Osteocyte (in vitro differentiated cells): ENCODE measurements at places on chromosomes 7 and 10.

DNA sequence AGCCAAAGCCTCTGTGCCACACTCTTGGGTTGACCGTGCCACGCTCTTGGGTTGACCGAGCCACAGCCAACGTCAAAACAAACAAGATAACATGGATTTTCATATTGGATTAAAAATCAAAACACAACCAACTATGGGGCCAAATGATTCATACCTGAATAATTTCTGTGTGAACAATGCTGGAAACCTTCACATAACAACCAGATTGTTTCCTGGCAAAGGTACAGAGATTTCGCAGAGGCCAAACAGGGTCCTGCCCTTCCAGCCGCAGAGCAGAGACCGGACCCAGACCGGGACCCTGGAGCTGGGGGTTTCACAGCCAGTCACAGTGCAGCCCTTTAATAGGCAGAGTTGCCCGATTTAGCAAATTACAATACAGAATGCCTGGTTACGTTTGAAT lies 40.5 kb downstream of the ITIH5 start:
- no peak for DNase-seq

DNA sequence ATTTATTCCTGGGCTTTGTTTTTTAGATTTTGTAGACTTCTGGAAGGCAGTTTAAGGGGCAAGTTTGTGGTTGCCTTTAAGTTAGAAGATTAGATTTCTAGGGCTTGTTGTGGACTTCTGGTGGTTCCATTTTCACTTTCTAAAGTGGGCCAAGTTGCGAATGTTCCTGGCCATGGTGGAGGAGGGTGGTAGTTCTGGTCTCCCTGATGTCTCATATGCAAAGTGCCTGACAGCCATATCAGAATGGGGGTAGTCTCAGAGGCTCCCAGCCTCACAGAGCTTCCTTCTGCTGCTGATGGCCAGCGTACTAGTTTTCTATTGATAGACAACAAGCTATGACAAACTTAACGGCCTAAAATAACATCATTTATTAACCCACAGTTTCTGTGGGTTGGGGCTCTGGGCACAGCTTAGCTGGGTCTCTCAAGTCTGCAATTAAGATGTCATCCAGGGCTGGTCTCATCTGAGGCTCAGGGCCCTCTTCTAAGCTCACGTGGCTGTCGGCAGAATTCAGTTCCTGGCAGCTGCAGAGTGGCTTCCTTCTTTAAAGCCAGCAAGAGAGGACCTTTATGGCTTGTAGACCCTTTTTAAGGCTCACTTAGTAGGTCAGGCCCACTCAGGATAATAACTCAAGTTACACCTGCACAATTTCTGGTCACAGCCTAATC lies 44.8 kb downstream of the BMPER start:
- DNase-seq = no peak

- no peak for DNase-seq
These were observed 71.8 kb upstream of the PPIF start for GRCh38 chr10:79275431-79275851.

GRCh38 chr7:150942591-150943452 lies 35.3 kb downstream of the KCNH2 start:
- DNase-seq = no peak

- DNase-seq = no peak
These were observed 5.4 kb downstream of the HSPA14 start for GRCh38 chr10:14843327-14843988.

- no peak for DNase-seq
These were observed 14.3 kb downstream of the UNCX start for GRCh38 chr7:1246871-1247526.

DNA sequence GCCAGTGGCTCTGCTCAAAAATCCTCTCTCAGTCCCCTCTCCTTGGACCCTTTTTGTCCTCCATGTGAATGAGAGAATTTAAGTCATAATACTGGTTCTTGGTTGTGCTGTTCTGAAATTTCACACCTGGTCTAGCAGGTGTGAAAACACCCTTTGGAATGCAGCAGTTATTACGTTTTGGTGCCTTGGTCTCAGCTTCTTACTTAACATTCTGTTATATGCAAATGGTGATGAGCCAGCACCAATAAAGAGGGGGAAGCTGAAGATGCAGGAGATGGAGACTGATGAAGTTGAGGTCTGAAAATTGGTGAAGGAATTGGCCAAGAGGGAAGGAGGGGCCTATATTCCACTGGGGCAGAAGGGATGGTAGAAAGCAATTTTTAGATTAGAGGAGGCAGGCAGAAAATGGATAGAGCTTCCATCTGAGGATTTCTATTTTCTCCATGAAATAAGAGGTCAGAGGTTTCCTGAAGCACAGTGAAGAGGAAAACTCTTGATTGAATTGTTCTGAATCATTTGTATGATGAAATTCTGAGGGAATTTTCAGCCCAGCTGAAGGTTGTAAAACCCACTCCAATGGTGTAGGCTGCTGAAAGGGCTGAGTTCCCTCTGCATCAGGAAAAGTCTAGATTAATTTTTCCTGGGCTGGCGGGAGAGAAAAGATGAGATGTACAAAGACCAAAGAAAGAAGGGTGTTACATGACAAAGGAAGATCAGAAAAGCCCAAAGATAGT lies 94.0 kb upstream of the FAM180A start:
- no peak for DNase-seq

GRCh38 chr10:58439632-58440364 lies 54.6 kb downstream of the TFAM start:
- no peak for DNase-seq

DNA sequence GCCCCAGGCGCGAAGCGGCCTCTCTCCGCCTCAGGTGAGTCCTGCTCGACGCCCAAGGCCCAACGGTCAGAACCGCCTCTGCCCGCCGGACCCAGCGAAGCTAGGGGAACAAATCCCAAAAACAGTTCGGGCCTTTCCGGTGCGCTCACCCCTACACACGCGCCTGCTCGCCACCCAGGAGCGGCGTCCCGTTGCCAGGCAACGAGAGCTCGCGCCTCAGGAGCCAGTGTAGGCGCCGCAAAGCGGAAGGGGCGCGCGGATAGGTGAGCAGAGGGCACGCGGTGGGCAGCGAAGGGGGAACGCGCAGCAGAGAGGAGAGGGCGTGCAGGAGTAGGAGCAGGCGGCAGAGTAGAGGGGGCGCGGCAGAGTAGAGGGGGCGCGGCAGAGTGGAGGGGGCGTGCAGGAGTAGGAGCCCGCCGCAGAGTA lies at the start of the genes DYDC1 and DYDC2:
DYDC1 (minus strand) TSS at position 193 of the 426 bp plus-strand sequence. CDS start 4,154 bp downstream, outside the sequence.
DYDC2 (plus strand) TSS at position 219 of the 426 bp plus-strand sequence. CDS start 5,663 bp downstream, outside the sequence.
- DNase-seq = no peak

GRCh38 chr10:5654218-5654755 lies 12.1 kb downstream of the ASB13 start:
- DNase-seq = no peak

- no peak for DNase-seq
These were observed 70.1 kb upstream of the COL1A2 start for GRCh38 chr7:94324380-94325121.

DNA sequence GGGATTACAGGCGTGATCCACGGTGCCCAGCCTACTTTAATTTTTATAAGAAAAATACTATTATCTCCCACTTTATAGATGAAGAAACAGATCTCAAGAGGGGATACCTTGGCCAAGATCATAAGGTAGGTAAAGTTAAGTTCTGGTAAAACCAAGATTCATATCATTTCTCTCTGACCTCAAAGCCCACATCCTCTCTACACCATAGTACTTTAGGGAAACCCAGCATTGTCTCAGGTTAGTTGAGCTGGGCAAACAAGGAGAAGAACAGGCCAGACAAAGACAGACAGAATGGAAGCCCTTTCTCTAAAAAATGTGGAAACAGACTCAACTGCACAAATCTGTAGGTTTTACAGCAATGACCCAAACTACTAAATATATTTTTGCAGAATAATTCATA lies 197.7 kb upstream of the FRMD4A start:
- DNase-seq = no peak

GRCh38 chr7:69367780-69368179 lies 230.5 kb upstream of the AUTS2 start:
- DNase-seq = no peak

DNA sequence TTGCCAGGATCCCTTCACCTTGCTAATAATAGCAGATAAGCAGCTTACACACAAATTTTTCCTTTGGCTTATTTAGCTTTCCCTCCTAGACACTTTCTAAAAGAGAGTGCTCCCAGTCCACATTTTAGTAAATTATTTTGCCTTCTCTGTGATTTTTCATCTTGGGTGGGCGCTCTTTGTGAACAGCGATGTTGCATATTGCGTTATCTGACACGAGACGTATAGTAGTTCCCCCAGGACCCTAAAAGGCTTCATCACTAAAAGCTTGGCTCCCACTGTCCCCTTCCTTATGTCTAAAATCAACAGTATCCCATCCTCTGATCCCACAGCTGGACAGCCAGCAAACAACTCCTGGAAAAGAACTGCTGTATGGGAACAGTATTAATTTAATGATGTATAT lies 232.9 kb downstream of the DYNC1I1 start:
- DNase-seq = no peak

- peak; percentile 88 for DNase-seq
These were observed 594 bp downstream of the ZNF503 start for GRCh38 chr10:75400771-75401568.

DNA sequence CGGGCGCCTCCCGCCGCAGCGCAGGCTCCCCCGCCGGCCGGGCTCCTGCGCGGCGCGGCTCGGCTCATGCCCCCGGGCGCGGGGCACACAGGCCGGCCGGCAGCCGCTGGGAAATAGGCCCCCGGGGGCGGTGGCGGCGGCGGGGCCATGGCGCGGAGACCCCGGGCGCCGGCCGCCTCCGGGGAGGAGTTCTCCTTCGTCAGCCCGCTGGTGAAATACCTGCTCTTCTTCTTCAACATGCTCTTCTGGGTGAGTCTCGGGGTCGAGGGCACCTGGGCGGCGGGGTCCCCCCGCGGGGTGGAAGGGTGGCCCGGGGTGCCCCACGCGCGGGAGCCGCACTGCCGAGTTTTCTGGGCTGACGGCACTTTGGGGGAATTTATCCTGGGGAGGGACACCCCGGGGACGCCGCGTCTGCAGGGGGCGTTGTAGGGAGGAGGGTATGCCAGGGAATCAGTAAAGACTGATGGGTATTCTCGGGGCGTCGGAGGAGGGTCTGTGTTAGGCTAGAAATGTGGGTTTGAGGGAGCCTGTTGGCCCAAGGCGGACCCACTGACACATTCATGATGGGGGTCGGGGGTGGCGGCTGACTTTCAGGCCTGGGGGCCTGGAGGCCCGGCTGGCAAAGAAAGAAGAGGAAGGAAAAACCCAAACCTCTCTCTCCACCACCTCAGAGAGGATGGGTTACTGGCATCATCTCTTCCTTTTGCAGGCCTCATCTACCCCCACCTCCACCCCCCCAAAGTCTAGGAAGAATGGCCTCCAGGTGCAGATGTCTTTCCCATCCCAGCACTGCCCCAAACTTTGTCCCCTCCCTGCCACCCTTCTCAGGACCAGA lies 544 bp downstream of the TSPAN33 start:
- DNase-seq = no peak

GRCh38 chr10:3417096-3417495 lies 244.5 kb upstream of the PITRM1 start:
- no peak for DNase-seq

GRCh38 chr7:44272456-44272855 lies 52.9 kb downstream of the CAMK2B start:
- DNase-seq = no peak

DNA sequence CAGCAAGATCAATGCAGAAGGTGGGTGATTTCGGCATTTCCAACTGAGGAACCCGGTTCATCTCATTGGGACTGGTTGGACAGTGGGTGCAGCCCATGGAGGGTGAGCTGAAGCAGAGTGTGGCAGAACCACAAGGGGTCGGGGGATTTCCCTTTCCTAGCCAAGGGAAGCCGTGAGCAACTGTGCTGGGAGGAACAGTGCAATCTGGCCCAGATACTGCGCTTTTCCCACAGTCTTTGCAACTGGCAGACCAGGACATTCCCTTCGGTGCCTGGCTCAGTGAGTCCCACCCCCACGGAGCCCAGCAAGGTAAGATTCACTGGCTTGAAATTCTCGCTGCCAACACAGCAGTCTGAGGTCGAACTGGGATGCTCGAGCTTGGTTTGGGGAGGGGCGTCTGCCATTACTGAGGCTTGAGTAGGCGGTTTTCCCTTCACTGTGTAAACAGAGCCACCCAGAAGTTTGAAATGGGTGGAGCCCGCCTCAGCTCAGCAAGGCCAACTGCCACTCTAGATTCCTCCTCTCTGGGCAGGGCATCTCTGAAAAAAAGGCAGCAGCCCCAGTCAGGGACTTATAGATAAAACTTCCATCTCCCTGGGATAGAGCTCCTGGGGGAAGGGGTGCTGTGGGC lies 58.6 kb upstream of the SLC26A5 start:
- no peak for DNase-seq

GRCh38 chr7:152076324-152076821 lies 50.9 kb downstream of the GALNT11 start:
- no peak for DNase-seq

DNA sequence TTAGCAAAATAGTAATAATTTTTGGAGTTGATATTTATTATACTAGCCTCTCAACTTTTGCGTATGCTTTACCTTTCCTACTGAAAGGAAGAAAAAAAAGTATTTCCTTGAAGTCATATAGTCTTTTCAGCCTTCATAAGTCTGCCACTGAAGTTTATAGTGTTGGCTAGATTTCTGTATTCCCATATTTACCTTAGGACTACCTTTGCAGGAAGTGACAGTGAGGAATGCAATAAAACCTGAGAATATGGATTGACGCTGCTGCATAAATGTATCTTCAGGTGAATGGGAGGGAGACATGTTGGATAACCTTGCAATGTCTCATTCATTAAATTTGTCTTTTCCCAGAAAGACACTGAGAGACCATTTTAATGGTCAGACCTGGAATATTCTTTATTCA lies 6.6 kb upstream of the LRRTM3 start:
- DNase-seq = no peak

- DNase-seq = peak; percentile 90
These were observed 639.2 kb downstream of the KCNMA1 start for GRCh38 chr10:76998451-76998850.

DNA sequence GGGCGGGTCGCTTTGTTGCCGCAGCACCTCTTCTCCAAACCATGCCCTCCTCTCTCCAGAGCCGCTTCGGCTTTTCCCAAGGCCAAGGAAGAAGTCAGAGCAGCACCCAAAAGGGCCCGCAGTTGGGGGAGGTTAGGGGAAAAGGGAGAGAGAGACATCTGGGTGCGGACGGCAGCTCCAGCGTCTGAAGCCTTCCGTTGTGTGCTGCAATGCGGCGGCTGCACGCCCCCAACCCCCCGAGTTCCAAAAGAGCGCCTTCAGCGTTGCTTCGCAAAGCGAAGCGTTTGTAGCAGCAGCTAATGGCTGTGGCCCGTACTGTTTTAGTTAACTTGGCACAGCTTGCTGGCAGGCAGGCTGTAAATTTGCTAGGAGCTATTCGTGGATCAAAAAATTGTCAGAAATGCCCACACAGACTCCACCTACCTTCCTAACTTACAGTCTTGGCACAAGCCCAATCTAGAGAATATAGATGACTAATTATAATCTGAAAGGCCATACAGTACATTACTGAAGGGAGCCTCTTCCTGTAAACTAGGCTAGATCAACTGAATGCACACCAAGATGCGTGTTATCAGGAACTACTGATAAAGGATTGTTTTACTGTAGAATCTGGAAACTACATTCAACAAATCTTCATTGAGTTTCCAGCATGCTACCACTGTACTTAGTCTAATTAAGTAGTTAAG lies 1.1 kb upstream of the KBTBD2 start:
- DNase-seq = peak; percentile 84

DNA sequence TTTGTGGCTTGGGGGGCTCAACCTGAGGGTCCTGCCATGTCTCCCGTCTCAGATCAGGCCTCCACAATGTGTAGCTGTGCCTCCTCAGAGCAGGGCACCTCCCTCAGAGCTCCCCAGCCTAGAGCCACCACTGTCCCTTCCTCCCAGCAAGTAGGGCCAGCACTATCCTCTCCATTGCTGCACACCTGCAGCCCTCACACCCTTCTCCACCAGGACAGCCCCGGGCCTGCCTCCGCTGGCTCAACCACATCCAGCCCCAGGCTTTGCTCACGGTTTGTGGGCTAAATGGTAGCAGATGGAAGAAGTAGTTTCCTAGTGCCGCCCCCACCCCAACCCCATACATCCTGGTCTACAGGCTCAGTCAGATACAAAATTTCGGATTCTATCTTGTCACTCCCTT lies 10.1 kb downstream of the NFKB2 start:
- no peak for DNase-seq
